NCI-H1436 (cell line): ENCODE measurements at places on chromosomes 16 and 17.

DNA sequence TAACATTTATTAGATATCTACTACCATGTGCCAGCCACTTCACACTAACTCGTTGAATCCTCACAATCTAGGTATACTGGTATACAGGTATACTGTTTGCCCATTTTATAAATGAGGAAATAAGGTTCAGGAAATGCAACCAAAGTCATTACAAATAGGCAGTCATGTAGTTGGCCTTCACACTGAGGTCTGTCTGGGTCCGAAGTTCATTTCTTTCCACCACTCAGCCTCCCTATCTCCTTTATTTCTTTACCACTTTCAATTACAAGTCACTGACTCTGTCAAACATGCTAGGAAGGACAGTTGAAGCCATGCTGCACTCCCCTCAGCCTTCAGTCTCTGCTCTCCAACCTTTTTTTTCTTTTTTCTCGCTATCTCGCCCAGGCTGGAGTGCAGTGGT, 20.7 kb upstream of the SIAH1 start:
- DNase-seq = no peak

- DNase-seq = no peak
Measured at GRCh38 chr17:77677211-77677610, 281.3 kb upstream of the TNRC6C start.

DNA sequence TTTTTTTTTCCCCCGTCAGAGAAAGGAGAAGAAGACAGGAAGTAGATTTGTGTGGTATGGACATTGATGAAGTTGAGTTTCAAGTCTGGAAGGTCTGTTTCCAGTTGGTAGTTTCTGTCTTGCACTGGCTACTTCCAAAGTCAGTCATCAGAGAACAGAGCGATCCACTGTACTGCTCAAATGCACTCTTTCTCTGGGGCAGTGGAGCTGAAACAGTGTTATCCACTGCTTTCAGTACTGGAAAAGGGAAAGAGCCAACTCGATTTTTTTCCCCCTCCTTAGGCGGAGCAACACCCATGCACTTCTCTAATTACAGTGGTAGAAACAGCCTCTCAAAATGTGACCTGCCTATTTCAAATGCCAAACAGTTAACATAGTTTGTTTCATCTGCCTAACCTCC, 7.4 kb downstream of the PRKCA start:
- no peak for DNase-seq

- DNase-seq = no peak
Measured at GRCh38 chr16:70453117-70453891, 1.1 kb upstream of the FCSK start.

DNA sequence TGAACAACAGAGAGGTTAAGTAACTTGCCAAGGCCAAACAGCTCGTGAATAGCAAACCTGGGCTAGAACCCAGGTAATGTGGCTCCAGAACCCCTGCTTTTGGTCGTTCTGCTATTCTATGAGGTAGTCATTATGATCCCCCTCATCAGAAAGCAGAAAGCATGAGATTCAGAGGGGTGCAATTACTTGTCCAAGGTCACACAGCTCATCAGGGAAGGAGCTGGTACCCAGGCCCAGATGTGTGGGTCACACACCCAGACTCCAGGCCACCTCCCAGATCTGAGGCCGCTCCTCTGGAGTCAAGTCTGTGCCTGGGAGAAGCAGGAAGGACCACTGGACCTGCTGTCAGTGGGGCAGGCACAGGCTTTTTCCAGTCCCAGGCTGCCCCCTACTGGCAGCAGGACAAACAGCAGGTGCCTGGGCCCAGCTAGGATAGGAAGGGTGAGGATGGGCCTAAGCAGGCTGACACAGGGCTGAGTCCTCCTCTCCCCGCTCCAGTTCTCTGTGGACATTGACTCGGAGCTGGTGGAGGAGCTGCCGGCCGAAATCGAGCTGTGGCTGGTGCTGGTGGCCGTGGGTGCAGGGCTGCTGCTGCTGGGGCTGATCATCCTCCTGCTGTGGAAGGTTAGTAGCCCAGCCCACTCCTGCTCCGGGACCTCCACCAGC, 7.8 kb upstream of the PDK2 start:
- peak; percentile 54 for DNase-seq

DNA sequence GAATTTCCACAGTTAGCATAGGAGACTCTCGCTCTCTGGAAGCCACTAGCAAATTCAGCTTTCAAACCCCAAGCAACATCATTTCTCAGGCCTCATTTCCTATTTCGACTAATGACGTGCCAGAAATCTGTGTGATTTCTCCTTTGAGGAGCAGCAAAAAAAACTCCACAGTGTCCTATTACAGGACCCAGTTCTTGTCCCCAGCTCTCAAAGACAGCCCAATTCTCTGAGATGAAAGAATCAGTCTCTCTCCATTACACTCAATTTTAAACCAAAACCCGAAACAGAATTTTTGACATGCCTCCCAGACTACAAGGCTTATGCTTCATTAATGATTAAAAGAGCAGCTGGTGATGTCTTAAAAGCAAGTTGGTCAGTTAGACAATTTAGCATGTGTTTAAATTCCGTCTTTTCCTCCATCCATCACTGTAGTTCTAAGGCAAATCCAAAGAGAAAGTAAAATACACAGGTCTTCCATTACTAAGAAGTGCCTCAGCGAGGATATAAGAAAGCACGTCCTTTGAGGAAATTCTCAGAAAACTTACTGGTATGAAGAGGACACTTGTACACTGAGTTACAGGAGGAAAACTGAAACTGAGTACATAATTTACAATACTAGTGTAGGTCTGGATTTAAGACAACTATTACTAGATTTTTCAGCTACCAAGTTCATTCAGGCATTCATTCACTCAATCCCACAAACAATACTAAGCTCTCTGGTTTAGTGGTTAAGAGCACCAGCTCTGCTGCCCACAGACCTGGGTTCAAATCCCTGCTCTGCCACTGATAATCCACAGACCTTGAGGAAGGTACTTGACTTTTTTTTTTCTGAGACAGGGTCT, 12.5 kb downstream of the TOM1L2 start:
- no peak for DNase-seq

DNA sequence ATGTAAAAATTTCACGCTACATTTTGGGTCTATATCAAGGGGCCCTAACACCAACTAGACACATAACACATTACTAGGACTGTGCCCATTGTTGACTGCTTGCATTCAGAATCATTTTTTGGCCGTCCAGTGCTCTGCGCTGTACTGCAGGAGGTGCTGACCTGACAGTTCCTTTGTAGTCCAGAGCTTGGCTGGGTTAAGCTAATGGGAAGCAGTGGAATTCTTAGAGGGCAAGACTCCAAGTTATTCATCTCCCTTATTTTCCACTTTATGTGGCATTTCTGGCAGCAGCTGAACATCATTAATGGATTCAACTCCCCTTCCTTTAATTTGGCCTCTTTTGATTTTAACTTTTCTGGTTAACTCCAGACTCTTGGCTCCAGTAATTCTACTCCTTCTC, 351.7 kb downstream of the CDH8 start:
- no peak for DNase-seq

DNA sequence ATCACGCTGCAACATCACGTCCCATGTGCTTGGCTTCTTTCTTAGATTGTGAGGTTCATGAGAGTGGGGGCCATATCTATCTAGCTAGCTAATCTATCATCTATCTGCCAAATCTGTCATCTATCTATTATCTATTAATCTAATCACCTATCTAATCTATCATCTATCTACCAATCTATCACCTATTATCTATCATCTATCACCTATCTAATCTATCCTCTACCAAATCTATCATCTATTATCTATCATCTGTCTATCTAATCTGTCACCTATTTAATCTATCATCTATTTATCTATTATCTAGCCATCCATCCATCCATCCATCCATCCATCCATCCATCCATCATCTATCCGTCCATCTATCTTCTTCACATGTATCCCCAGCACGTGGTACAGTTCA, 14.2 kb downstream of the COX6A2 start:
- DNase-seq = no peak
